ENCODE measurements at places on chromosomes 1 and 21.

- no peak for DNase-seq
Measured at GRCh38 chr1:29032841-29033240, 90.9 kb downstream of the TMEM200B start.

- no peak for DNase-seq
Measured at GRCh38 chr1:180609643-180610555, 21.9 kb upstream of the XPR1 start.

- DNase-seq, result no peak
Measured at GRCh38 chr1:15764269-15764764, 5.7 kb downstream of the FBLIM1 start.

GRCh38 chr1:160981584-160982411 lies 27.2 kb upstream of the ITLN2 start:
- DNase-seq, result no peak

DNA sequence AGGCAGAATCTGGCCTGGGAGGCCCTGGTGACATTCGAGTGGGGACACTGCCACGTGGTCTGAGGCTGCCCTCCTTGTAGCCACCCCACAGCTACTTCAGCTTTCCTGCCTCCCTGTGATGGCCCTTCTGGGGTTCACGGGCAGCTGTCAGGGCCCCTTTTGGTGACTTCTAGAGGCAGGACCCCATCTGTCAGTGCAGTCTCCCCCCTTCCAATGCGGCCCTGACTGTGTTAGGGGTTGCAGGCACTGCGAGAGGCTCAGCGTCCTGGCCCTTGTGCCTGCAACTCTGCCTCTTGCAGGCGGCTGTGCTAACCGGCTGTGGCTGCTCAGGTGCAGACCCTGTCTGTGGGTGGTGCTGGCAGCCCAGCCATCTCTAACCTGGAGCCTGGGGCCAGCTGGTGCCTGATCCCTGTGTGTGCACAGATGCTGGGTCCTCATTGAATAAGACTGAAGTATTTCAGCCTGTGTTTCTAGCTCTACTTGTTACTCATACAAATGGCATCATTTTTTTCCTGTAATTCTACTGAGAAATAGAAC lies 62.2 kb downstream of the S100B start:
- no peak for DNase-seq

DNA sequence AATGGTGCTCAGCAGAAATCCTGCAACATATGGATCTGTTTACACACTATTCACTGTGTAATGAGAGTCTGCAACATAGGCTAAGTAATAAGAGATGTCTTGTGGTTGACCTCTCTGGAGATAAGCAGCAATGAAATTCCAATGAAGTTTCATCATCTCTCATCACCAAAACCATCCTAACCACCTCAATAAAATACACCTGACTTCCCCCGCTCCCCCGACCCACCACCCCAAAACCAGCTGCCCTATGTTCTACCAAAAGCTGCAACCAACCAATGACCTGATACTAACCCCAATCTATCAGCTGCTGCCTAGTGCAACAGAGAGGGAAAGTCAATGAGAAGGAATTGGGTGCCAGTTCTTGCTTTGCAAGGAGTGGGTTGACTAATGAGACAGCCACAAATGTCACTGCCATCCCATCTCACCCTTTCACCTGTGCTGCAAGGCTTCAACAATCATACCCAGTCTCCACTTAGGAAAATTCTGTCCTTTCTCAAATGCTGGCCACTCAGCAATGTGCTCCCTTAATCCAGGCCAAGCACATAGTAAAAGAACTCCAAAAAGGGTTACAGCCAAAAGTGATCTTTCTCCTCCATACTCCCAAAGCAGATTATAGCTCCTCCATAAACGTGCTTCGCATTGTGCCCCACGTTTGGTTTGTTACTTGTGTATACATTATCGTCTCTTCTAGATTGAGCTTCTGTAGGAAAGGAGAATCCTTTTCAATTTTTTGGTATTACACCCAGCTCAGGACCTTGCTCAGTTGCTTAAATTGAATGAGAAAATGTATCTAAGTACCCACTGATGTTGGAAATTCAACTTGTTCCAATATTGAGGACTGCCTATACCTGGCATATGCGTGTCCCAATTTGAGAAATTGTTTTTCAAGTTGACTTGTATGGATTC lies 29.0 kb downstream of the MRPL39 start:
- DNase-seq, result no peak

GRCh38 chr1:202857136-202857610 lies 31.8 kb downstream of the RABIF start:
- DNase-seq, result no peak

GRCh38 chr1:240019524-240019923 lies 72.2 kb upstream of the FMN2 start:
- DNase-seq, result no peak

Data from GM13977 (cell line).